CD4-positive, alpha-beta memory T cell (primary cell): ENCODE measurements at places on chromosomes 3 and 15. TPM values are rescaled to one million over a fixed set of nuclear protein-coding genes. Genes with fewer than 3 reads are reported as not detected.

SST gene
- not detected for total RNA-seq

TM4SF1 gene
- not detected for total RNA-seq

GRCh38 chr3:17905996-17906395 is 163.6 kb upstream of the TBC1D5 start:
- no peaks in the 10 kb centered on the region for H3K36me3 ChIP-seq
- H3K4me3 ChIP-seq: no peak overlapping the region
- H3K27ac ChIP-seq: no peak overlapping the region
- DNase-seq: no peak
- no peaks in the 10 kb centered on the region for H3K4me1 ChIP-seq

GRCh38 chr3:101780661-101781060 is 1.6 kb downstream of the NXPE3 start:
- DNase-seq: no peak
- peaks cover 64% of the 10 kb centered on the region for H3K4me1 ChIP-seq
- peak overlapping the region; percentile 91 for H3K27ac ChIP-seq
- peaks cover 24% of the 10 kb centered on the region for H3K36me3 ChIP-seq

DNA sequence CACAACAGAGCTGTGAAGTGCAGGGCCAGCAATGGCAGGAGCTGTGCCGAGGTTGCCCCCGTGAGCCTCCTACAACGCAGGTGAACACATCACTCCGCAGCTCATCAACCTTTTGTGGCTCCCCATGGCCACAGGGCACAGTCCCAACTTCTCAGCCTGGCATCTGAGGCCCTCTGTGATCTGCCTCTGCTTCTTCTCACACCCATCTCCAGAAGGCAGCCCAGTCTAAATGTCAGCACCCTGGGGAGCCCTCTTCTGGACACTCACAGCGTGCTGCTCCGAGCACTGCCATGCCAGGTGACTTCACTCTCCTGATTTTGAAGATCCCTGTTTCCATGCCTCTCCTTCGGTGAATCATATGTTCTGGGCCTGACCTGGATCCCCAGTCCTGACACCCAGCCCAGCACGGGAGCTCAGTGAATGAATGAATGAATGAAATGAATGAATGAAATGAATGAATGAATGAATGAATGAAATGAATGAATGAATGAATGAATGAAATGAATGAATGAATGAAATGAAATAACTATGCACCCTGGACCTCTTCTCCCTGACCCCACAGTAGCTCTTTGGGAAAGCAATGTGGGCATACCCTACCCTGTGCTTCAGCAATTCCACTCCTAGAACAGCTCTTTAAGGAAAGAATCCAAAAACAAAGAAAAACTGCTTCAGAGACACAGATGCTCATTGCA is 17.9 kb upstream of the SKIC8 start:
- no peak for DNase-seq
- no peaks in the 10 kb centered on the region for H3K36me3 ChIP-seq
- no peak overlapping the region for H3K4me3 ChIP-seq

- DNase-seq: no peak
- no peak overlapping the region for H3K4me3 ChIP-seq
- H3K27ac ChIP-seq: no peak overlapping the region
- peaks cover 4% of the 10 kb centered on the region for H3K27me3 ChIP-seq
- H3K4me1 ChIP-seq: no peaks in the 10 kb centered on the region
These were observed 21.4 kb upstream of the PIAS1 start for GRCh38 chr15:68032672-68033071.

- no peak overlapping the region for H3K27ac ChIP-seq
- no peaks in the 10 kb centered on the region for H3K27me3 ChIP-seq
- no peak for DNase-seq
- H3K4me3 ChIP-seq: no peak overlapping the region
These were observed 327.1 kb upstream of the GOLIM4 start for GRCh38 chr3:168422843-168423242.

GRCh38 chr3:40172560-40172959 is 136.9 kb upstream of the EIF1B start:
- no peaks in the 10 kb centered on the region for H3K27me3 ChIP-seq
- H3K4me1 ChIP-seq: no peaks in the 10 kb centered on the region
- no peak for DNase-seq
- H3K27ac ChIP-seq: no peak overlapping the region
